ENCODE measurements at places on chromosomes 3 and 15.

- no peak for DNase-seq
Measured at GRCh38 chr3:71441925-71442651, 141.4 kb downstream of the FOXP1 start.

GRCh38 chr15:70955151-70955550 lies 62.5 kb downstream of the LRRC49 start:
- no peak for DNase-seq

DNA sequence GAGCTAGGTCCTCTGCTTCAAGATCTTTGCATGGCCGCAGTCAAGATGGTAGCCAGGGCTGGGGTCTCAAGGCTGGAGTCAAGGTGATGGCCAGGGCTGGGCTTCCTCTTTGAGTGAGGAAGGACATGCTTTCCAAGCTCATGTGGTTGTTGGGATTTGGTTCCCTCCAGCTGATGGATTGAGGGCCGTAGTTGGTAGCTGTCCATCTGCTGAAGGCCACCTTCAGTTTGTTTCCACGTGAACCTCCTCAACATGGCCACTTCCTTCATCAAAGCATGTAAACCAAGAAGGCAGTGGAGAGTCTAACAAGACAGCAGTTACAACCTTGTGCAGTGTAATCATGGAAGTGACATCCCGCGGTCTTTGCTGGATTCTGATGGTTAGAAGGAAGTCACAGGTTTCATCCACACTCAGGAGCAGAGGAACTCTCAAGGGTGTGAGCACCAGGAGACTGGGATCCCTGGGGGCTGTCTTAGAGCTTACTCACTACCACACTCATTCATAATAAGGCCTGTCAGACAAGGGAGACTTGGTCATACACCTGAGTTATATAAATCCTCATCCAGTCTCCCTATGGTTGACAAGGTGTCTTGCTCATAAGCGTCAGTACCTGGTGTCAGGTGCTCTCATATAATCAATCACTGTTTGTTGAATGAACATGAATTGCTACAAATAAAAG lies 42.1 kb downstream of the ABHD5 start:
- no peak for DNase-seq

GRCh38 chr15:70748281-70748747 lies 15.0 kb downstream of the UACA start:
- no peak for DNase-seq

DNA sequence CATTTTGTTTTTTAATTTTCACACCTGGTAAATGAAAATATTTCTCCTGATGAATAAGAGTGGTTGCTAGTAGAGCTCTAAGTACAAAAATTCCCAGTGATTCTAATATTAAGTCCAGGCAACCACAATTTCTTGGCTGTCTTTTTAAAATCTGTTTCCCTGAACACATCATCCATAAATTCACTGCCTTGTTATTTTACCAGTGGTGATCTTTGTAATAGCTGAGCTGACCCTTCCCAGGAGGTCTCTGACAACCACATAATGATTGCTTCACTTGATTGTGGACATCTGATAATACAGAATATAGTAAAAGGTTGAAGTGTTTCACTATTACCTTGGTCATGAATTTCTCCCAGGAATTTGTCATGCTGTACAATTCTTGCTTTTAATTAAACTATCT lies 13.9 kb upstream of the TOP2B start:
- no peak for DNase-seq

DNA sequence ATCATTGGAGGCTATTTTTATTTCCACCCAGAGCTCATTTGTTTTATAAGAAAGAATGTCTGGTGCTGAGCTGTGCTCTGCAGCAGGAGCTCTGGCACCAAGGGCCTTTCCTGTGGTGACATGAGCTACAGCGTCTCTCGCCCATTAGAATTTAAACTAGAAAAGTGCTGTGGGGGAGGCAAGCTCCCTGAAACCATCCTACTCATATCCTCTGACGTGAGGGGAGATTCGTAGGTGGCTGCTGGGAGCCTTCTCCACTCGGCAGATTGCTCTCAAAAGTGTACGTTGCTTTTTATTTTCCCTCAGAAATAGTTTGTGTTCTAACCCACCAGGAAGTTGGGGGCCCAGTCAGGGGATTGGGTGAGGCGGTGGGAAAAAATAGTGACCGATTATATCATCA lies 76.3 kb upstream of the ARHGEF3 start:
- DNase-seq = no peak

DNA sequence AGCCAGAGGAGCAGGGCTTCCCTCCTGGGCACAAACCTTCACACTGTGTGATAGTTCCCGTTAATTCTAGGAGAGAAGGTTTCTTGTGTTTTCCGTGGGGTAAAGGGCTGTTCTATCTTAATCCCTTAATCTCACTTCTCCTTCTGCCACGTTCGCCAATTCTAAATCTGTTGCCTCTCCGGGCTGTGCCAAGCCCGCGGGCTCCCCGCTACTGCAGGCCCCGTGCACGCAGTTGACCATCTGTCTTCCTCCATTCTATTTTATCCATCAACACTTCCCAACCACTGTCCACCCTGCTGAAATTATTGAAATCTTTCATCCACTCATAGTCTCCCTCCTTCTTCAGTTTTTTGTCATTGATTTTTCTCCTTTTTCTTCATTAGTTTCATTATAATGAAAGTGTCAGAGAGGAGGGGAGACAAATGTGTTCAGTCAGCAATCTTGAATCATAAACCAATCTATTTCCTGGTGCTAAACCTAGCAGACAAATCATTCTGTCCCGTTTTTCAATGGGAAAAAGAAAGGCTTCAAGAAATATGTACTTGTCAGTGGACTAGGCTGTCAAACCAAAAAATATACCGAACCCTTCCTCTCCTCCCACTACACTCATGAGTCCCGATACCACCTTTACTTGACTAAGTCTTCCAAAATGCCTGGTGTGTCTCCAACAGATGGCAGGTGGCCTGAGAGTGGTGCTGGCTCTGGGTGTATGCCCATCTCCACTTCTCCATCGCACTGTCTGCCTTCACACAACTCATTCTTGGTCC lies 39.6 kb downstream of the SLCO2A1 start:
- no peak for DNase-seq

DNA sequence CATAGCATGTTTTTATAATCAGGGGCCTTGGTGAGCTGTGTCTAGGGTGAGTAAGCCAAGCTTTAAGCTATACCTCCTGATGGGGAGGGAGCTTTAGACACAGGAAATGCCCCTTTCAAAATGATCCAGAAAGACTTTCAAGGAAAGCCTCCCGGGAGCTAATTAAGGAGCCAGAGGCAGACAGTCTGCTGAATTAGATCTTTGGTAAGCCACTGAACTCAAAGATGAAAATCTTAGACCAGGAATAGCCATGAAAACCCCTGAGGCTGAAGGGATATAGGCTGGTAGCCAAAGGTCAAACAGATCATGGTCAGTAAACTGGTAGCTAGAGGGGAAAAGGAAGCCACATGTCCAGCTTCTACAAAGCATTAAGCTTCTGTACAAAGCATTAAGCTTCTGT lies 42.7 kb upstream of the GAP43 start:
- DNase-seq = no peak

GRCh38 chr15:99118801-99119546 lies 14.1 kb downstream of the SYNM start:
- DNase-seq = no peak

- DNase-seq = no peak
Measured at GRCh38 chr3:156725682-156726081, 51.3 kb downstream of the TIPARP start.

DNA sequence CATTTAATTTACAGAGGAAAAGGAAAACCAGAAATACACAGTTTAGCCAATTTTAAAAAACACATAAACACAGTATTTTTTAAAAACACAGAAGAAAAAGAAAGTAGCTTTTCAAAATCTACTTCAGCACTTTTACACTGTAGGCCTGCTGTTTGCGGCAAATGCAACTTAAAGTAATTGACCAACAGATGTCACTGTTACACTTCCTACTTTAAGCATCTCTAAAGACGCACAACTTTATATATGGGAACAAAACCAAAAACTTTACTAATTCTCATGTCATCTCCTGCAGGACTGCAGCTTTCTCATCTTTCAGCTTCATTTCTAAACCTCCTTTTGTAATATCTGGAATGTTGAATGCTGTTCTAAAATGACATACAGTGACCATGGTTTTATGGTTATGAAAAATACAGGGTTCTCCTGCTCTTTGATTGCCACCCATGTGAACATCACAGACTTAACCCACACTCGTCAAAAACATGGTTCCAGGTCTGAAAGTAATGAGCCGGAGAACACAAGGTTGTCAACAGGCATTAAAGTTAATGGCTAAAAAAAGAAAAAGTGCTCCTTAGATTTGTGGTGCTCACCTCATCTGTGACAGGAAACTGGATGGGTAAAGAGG lies 107.9 kb downstream of the FMN1 start:
- DNase-seq = no peak

GRCh38 chr3:11532931-11533391 lies 110.8 kb downstream of the VGLL4 start:
- DNase-seq = no peak

DNA sequence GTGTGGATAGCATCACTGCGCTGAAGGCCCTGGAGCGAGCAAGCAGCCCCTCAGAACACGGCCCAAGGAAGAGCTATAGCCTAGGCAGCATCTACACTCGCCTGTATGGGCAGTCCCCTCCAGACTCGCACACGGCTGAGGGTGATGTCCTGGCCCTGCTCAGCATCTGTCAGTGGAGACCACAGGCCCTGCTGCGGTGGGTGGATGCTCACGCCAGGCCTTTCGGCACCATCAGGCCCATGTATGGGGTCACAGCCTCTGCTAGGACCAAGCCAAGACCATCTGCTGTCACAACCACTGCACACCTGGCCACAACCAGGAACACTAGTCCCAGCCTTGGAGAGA lies 20.5 kb downstream of the ATRIP start:
- no peak for DNase-seq

DNA sequence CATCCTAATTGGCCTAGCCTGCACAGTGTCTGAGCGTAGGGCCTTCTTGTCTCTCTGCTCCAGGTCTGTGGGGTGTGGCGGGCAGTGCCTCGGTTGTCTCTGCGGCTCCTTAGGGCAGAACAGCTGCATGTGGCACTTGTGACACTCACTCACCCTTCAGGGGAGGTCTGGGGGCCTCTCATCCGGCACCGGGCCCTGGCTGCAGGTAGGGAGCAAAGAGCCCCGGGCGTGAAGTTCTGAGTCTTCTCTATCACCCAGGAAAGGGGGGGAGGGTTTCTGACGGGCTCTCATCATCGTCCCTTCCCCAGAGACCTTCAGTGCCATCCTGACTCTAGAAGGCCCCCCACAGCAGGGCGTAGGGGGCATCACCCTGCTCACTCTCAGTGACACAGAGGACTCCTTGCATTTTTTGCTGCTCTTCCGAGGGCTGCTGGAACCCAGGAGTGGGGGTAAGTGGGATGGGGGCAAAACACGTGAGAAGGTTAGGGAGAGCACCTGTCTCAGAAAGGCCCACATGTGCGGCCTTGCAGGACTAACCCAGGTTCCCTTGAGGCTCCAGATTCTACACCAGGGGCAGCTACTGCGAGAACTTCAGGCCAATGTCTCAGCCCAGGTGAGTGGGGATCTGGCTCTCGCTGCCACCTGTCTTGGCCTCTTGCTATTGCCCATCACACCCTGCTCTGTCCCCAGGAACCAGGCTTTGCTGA lies 2.6 kb downstream of the CHRD start:
- no peak for DNase-seq

- no peak for DNase-seq
Measured at GRCh38 chr3:157280786-157281185, 120.8 kb upstream of the CCNL1 start.

DNA sequence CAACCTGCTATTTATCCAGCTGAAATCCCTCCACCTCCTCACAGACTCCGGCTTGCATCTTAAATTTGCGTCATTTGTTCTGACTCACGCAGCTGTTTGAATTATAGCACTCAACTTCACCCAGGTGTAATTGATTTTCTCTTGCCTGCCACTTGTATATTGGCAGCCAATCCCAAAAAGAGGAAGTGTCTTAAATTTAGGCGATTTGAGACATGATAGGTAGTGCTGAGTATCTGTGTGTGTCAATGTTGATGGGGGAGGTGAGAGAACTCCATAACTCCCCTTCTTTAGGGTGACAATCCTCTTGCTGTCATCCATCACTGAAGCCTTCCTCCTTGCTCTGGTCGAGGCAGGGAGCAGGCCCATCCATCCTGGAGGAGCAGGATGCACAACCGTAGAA lies 77.2 kb upstream of the TPRG1 start:
- no peak for DNase-seq

DNA sequence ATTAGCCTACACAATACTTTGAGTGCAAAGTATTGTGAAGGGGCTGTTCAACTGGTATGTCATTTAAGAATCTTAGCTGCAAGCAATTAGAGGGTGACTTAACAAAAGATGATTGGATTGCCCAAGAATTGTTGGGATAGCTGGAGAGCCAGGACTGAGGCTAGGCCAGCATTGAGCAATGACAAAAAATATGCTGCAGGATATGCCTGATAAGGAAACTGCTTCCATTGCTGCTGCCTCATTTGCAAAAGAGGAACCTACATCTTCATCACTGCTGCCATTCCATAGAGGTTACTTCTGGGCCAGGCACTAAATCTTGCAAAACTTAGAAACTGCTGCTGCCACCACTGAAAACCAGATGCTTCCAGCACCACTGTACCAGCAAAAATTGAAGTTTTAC lies 108.0 kb upstream of the TBC1D5 start:
- DNase-seq = no peak

- DNase-seq = no peak
Measured at GRCh38 chr15:93613386-93613785, 524.4 kb upstream of the RGMA start.

- DNase-seq = no peak
Measured at GRCh38 chr3:32847528-32847927, 29.7 kb downstream of the TRIM71 start.

DNA sequence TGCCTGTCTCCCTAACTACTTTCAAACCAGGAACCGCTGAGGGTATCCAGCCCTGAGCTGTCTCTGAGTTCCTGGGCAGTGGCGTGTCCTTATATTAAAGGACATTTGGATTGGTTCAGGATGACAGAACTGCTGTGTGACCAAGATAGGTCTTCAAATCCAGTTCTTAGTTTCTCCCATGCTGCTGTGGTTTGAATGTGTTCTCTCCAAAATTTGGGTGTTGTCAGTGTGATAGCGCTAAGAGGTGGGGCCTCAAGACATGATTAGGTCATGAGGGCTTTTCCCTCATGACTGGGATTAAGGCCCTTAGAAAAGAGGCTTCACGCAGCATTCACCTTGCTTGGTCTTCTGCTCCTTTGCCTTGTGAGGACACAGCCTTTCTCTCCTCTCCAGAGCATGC lies 376.5 kb upstream of the TPM1 start:
- no peak for DNase-seq

GRCh38 chr3:20080956-20081554 lies 40.8 kb downstream of the KAT2B start:
- DNase-seq = peak; percentile 5

- no peak for DNase-seq
Measured at GRCh38 chr3:152434142-152434541, 165.4 kb downstream of the MBNL1 start.

DNA sequence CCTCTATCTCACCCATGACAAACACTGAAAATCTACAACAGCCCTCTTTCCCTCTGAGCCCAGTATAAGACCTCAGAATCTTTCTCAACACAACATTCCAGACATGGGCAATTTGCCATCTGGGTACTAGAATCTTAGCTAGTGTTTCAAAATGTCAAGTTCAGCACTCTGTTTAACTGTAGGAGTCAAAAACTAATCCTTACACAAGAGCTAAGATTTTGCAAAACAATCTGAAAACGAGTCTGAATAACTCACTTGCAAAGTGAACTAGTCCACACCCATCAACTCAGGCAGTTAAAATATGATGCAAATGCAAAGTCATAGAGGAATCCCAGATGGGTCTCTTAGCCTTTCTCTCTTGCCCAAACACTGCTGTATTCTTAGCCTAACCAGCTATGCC lies 67.8 kb downstream of the GPR176 start:
- no peak for DNase-seq

GRCh38 chr15:52155878-52156277 lies 35.3 kb downstream of the GNB5 start:
- no peak for DNase-seq

GRCh38 chr15:81454024-81454423 lies 80.0 kb upstream of the TMC3 start:
- no peak for DNase-seq
